ENCODE measurements at places on chromosomes 12 and 14. TPM values are rescaled to one million over a fixed set of nuclear protein-coding genes. Genes with fewer than 3 reads are reported as not detected.

DNA sequence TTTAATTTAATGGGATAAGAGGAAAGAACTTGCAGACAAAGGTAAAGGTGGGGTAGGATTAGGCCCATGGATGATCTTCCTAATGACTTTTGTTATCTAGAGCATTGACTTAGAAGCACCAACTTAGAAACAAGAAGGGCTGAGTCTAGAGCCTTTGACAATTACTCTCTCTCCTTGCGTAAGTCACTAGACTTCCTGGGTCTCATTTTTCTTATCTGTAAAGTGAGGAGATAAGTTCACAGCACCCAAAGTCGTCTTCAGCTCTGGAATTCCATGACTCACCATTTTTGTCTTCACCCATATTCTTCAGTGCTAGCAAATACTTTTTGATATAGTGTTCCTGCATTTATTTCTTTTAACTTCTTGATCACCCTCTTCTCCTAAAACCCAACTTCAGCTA is 75.7 kb downstream of the SSPN start:
- no peak for DNase-seq
- H3K27me3 ChIP-seq = no peaks in the 10 kb centered on the region
- no peaks in the 10 kb centered on the region for H3K36me3 ChIP-seq
- no peak overlapping the region for H3K4me3 ChIP-seq
- no peak overlapping the region for H3K27ac ChIP-seq
- peaks cover 25% of the 10 kb centered on the region for H3K4me1 ChIP-seq

DNA sequence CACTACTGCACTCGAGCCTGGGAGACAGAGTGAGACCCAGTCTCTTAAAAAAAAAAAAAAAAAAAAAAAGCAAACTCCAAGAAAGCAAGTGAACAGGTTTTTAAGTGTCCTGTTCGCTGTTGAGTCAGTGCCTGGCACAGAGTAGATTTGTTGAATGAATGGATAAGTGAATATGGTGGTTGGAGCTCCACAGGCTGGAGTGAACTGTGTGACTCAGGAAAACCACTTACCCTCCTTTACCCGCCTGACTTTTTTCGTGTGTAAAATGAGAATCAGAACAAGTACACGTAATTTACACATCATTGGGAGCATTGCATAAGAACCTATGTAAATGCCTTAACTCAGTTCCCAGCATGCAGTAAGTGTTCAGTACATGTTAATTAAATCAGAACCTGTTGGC is 24.0 kb upstream of the ESRRB start:
- no peaks in the 10 kb centered on the region for H3K36me3 ChIP-seq
- no peak overlapping the region for H3K4me3 ChIP-seq
- DNase-seq = no peak
- H3K27ac ChIP-seq = no peak overlapping the region
- H3K4me1 ChIP-seq = peaks cover 11% of the 10 kb centered on the region

DNA sequence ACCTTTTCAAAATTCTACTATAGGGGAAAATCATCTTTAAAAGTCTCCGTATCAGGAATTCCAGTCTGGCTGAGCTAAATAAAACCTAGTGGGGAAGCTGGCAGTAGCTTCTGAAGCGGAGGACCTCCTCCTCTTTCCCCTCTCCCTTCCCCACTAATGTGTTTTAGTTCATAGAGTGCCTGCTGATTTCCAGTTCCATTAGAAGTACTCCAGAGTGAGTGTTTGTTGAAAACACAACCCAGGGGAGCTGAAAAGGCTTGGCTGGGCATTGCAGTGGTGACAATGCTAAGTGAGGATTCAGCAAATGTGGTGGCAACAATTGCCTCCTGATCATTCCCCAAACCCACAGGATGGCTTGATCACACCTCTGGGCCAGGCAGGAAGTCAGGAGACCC is 144.2 kb upstream of the FRMD6 start:
- H3K4me1 ChIP-seq = no peaks in the 10 kb centered on the region
- no peak overlapping the region for H3K4me3 ChIP-seq
- DNase-seq = no peak
- H3K36me3 ChIP-seq = no peaks in the 10 kb centered on the region

DNA sequence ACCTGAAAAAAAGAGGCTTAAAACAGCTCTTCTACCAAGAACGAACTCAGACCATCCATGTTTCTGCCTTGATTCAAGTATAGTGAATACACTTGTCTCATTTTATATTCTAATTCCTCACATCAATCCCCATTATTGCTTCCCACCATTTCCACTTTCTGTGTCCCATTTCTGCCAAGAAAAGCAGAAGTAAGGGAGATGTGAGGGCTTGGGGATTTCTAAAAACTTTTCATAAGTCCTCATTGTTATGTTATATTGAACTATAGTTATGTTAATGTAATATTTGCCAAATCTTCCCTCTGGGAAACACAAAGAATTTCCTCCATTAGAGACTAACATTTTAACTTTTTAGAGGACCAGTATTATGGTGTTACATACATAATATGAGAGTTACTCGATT is 48.2 kb upstream of the PSMA6 start:
- no peaks in the 10 kb centered on the region for H3K36me3 ChIP-seq
- no peaks in the 10 kb centered on the region for H3K27me3 ChIP-seq
- H3K27ac ChIP-seq = no peak overlapping the region
- no peak for DNase-seq
- no peak overlapping the region for H3K4me3 ChIP-seq
- peaks cover 7% of the 10 kb centered on the region for H3K4me1 ChIP-seq

DNA sequence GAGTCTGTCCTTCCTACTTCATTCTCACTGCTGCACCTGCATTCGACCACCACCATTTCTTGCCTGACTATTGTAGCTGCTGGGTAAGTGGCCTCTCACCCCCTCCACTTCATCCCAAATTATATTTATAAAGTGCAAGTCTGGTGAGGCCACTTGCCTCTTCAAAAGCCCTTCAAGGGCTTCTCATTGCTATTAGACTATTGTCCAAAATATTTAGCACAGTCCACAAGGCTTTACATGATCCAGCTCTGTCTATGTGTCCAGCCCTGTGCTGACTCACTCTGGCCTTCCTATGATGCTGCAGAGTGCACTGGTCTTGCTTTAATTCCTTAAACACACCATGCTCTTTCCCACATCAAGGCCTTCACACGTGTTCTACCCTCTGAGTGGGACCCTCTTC is 46.0 kb downstream of the PAH start:
- no peaks in the 10 kb centered on the region for H3K27me3 ChIP-seq
- H3K27ac ChIP-seq = no peak overlapping the region
- no peaks in the 10 kb centered on the region for H3K36me3 ChIP-seq
- H3K4me3 ChIP-seq = no peak overlapping the region
- no peaks in the 10 kb centered on the region for H3K4me1 ChIP-seq

DNA sequence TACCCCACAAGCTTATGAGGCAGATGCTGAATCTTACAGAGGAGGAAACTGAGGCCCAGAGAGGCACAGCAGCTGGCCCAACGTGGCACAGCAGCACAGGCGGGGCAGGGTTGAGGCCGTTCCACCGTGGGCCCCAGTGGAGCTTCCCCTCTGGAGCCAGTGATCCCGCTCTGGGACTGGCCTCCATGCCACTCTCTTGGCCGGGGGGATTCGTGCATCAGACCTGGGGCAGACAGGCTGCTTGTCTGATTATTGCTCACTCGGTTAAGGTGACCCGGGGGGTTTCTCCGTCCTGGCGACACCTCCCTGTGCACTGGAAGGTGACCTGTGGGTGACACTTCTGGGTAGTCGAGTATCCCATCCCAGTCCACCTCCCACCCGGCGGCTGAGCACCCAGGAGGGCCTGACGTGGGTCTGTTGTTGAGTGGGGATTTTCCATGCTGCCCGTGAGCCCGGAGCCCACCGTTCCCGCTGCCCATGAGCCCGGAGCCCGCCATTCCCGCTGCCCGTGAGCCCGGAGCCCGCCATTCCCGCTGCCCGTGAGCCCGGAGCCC is 27.8 kb downstream of the NOC4L start:
- H3K4me3 ChIP-seq = no peak overlapping the region
- H3K27ac ChIP-seq = no peak overlapping the region
- DNase-seq = peak; percentile 52
- H3K4me1 ChIP-seq = no peaks in the 10 kb centered on the region
- peaks cover 6% of the 10 kb centered on the region for H3K27me3 ChIP-seq

GRCh38 chr14:95499354-95499750 is 17.1 kb downstream of the SYNE3 start:
- no peaks in the 10 kb centered on the region for H3K36me3 ChIP-seq
- no peak overlapping the region for H3K27ac ChIP-seq
- DNase-seq = no peak
- H3K4me1 ChIP-seq = peaks cover 28% of the 10 kb centered on the region

DNA sequence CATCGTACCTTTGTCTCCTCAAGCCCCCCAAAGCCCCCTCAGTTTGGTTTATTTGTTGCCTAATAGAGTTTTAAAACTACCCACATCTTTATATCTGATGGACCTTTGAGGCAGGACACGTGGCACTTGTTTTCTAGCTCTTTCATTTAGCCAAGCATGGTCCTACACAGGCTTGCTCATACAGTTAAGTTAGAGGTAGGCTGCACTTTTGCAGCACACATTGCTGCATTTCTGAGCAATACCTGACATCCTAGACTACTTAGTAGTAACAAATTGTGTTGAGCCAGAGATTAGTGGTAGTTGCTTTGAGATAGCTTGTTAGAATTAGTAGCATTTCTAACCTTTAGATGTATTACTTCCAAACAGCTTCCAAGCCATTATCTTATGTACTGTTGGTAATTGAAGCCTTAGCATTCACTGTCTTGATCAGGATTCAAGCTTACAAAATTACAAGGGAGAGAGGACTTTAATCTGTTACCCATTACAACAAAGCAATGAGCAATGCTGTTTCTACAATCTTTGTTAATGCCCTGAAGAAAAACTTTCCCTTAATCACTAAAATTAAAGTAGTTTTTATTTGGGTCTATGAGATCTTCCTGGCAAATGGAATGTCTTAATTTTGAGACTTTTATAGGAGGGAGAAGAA is 96.6 kb downstream of the WNK1 start:
- H3K4me3 ChIP-seq = no peak overlapping the region
- H3K27me3 ChIP-seq = no peaks in the 10 kb centered on the region
- peaks cover 9% of the 10 kb centered on the region for H3K4me1 ChIP-seq
- no peaks in the 10 kb centered on the region for H3K36me3 ChIP-seq
- H3K27ac ChIP-seq = no peak overlapping the region

- peaks cover 22% of the 10 kb centered on the region for H3K36me3 ChIP-seq
- peaks cover 41% of the 10 kb centered on the region for H3K4me1 ChIP-seq
- H3K4me3 ChIP-seq = no peak overlapping the region
- no peak for DNase-seq
- H3K27me3 ChIP-seq = no peaks in the 10 kb centered on the region
Measured at GRCh38 chr14:61545726-61546455, 149.4 kb upstream of the HIF1A start.

GRCh38 chr14:55028066-55028465 is 1.0 kb downstream of the SOCS4 start:
- peaks cover 41% of the 10 kb centered on the region for H3K4me1 ChIP-seq
- no peaks in the 10 kb centered on the region for H3K36me3 ChIP-seq
- H3K27ac ChIP-seq = peak overlapping the region; percentile 89
- no peak for DNase-seq
- H3K4me3 ChIP-seq = peak overlapping the region; percentile 80

GRCh38 chr14:103179094-103179493 is 55.8 kb downstream of the TNFAIP2 start:
- no peaks in the 10 kb centered on the region for H3K27me3 ChIP-seq
- DNase-seq = peak; percentile 78
- no peak overlapping the region for H3K27ac ChIP-seq
- no peaks in the 10 kb centered on the region for H3K4me1 ChIP-seq
- H3K4me3 ChIP-seq = no peak overlapping the region
- H3K36me3 ChIP-seq = no peaks in the 10 kb centered on the region

DNA sequence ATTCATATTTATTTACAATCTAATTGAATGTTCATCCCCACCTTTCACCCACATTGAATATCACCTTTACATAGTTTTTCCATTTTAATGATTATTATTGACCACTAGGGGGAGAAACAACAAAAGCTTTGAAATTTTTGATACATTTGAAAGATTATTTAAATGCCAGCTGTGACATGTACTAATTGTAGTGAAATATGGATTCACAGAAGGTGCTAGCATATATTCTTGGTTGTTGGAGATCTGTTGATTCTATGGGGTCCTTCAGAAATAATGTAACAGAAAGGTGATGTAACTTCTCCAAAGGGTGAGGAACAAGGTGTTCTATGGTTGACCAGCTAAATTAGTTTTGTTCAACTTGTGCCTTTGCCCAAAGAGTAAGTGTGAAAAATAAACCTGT is 22.4 kb upstream of the GPR33 start:
- no peak for DNase-seq
- H3K36me3 ChIP-seq = no peaks in the 10 kb centered on the region
- H3K27me3 ChIP-seq = no peaks in the 10 kb centered on the region
- peaks cover 4% of the 10 kb centered on the region for H3K4me1 ChIP-seq

HCAR2 gene
- 10.2 TPM for total RNA-seq

MORN3 gene
- total RNA-seq = 1.0 TPM

GDF3 gene
- total RNA-seq = 0.20 TPM

ADAM20 gene
- total RNA-seq = 2.1 TPM

JPH4 gene
- total RNA-seq = 0.69 TPM

MYF5 gene
- not detected for total RNA-seq

FBRSL1 gene
- total RNA-seq = 53.0 TPM

DYRK2 gene
- total RNA-seq = 19.0 TPM
